ENCODE measurements at places on chromosomes 16 and 17.
A peak's percentile ranks its signal among the peaks of the same experiment; 100 is the strongest.

GRCh38 chr16:58116081-58116480 is 13.1 kb downstream of the CFAP20 start:
- no peak for DNase-seq

GRCh38 chr16:2096853-2097595 is 38.7 kb downstream of the PKD1 start:
- DNase-seq, result no peak

- no peak for DNase-seq
These were observed 13.3 kb downstream of the TSPOAP1 start for GRCh38 chr17:58315281-58315711.

DNA sequence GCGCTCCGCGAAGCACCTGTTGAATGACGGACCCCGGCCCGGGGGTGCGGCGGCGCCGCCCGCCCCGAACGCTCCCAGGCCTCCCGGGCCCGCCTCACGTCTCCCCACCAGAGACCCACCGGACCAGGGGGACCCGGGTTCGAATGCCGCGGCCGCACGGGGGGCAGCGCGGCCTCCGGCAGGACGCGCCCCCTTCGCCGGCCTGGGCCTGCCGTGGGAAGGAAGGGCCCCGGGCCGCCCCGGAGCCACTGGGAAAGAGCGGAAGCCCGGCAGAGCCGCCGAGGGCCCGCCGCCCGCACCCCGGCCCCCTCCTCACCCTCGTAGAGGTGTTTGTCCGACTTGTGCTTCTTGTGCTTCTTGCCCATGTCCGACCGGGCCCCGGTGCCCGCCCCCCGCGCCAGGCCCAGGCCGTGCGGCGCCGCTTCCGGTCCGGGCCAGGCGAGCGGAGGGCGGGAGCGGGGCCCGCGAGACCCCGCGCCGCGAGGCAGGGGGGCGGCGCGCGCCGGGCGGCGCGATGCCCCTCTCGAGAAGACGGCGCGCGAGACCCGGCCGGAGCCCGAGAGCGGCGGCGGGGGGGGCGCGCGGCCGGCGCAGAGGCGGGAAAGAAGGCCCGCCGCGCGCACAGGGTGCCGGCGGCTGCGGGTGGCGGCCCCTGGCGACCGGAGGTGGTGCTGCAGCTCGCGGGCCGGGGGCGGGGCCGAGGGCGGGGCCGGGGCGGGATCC is at the start of gene BRD7:
BRD7 (minus strand) TSS at position 579 of the 723 bp plus-strand sequence; CDS start at position 365, 214 bp downstream.
- no peak for DNase-seq

GRCh38 chr17:83138820-83139219 is 59.4 kb downstream of the METRNL start:
- DNase-seq, result no peak

- no peak for DNase-seq
These were observed 171.9 kb upstream of the RPH3AL start for GRCh38 chr17:524406-524950.

GRCh38 chr16:72552654-72553053 is 380.7 kb upstream of the PMFBP1 start:
- DNase-seq, result no peak

DNA sequence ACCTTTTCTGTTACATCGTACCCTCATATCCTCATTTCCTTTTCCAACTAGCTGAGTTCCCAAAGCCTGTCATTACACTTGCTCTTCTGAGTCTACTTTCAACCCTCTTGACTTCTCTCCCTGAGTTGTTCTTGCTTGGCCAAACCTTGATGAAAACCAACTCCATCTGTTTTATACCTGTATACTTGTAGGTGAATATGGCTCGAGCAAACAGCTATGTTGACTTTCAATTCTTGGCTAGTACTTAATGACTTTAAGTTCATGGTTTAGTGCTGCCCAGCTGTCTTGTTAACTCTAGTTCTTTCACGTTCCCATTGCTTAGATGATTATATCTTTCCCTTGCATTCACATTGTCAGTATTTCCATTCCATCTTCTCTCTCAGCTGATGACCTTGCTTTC is 14.8 kb downstream of the TANC2 start:
- DNase-seq, result no peak

DNA sequence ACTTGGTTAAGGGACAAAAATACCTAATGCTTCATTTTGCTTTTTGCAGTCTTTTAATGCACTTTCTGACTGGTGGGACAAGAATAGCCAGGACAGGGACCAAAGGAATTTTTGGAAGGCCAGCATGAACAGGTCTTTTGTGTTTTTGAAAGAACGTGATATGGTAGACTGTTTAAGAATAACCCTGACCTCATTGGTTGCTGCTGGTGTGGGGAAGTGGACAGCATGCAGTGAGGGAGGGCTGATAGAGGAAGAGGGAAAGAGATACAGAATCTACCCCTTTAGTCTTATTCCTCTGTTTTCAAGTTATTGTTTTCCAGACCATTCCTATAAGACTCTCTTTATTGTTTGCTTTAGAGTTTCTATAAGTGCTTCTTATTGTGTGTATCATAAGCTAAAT is 816.2 kb downstream of the CDH11 start:
- DNase-seq, result no peak

GRCh38 chr17:57945996-57946797 is 9.0 kb downstream of the CUEDC1 start:
- no peak for DNase-seq

GRCh38 chr16:88428616-88429386 is 24.3 kb upstream of the ZFPM1 start:
- DNase-seq, result no peak

GRCh38 chr17:31550389-31551056 is 159.0 kb downstream of the RAB11FIP4 start:
- no peak for DNase-seq

DNA sequence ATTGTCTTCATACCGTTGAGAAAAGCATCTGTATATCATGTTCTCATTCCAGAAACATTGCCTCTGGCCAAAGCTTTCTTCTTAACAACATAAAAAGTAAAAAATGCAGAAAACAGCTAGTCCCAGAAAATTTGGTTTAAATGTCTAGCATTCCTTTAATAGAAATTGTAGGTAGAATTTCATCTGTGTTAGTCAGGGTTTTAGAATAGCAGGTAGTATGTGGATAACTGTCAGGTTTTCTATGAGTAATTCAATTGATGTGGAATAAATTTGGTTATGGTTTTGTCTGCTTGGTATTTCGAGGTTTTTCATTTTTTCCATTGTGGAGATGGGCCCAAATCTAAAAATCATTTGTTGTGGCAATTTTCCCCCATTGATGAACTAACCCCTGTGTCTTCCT is 616.7 kb downstream of the KCNJ2 start:
- DNase-seq, result no peak

DNA sequence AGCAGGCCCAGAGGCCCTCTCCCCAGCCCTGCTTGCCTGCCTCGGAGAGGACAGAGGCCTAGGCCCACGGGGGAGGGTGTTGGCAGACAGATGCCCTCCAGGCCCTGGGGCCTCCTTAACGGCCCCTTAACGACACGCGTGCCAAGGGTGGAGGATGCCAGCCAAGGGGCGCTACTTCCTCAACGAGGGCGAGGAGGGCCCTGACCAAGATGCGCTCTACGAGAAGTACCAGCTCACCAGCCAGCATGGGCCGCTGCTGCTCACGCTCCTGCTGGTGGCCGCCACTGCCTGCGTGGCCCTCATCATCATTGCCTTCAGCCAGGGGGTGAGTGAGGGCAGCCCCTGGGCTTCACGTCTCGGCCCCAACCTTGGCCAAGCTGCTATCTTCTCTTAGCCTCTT is 21.7 kb downstream of the ADCY7 start:
- DNase-seq, result no peak

- DNase-seq, result peak; percentile 22
These were observed 34.6 kb upstream of the TAC4 start for GRCh38 chr17:49882434-49882833.

DNA sequence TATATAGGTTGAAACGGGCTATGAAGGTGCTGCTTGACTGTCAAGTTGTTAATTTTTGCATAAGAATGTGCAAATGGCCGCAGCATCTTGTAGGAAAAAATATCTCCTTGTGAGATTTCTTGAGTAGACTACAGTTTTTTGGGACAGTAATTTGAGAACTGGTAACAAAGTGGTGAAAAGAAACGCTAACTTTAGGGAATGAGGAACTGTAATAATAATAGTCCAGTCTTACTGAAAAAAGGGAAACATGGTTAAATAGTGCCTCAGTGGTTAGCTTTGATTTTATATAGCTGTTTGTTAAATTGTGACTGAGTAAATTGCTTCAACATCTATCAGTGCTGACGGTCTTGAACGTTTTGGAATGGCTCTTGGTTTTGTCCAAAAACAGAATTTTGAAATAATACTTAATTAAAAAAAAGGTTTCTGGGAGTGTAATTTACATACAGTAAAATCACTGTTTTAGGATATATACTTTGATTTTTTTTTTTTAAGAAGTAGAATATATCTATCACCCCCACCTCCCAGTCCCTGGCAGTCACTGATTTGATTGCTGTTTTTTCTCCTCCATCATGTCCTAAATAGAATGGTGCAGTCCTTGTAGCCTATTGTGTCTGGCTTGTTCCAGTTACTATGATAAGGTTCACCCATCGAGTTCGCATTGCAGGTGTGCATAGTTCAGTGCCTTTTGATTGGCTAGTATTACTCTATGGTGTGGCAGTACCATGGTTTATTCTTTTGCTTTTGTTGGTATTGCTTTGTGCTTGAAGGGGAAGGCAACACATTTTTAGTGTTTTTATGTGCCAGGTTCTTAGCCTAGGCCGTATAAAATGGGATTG is 2.8 kb downstream of the HAPSTR1 start:
- DNase-seq, result no peak

DNA sequence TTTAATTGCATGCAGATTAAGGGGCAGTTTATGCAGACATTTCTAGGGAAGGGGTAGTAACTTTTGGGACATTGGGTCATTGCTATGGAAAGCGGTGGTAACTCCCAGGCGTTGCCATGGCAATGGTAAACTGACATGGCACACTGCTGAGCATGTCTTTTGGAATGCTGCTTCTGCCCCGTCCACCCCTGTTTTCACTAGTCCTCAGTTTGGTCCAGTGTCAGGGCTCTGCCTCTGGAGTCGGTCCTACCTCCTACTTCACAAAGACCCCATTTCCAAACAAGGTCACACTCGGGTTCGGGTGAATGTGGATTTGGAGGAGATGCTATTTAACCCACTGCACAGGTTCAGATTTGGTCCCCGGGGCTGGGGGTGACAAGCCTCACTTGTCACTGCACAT is 2.9 kb downstream of the IL34 start:
- no peak for DNase-seq

DNA sequence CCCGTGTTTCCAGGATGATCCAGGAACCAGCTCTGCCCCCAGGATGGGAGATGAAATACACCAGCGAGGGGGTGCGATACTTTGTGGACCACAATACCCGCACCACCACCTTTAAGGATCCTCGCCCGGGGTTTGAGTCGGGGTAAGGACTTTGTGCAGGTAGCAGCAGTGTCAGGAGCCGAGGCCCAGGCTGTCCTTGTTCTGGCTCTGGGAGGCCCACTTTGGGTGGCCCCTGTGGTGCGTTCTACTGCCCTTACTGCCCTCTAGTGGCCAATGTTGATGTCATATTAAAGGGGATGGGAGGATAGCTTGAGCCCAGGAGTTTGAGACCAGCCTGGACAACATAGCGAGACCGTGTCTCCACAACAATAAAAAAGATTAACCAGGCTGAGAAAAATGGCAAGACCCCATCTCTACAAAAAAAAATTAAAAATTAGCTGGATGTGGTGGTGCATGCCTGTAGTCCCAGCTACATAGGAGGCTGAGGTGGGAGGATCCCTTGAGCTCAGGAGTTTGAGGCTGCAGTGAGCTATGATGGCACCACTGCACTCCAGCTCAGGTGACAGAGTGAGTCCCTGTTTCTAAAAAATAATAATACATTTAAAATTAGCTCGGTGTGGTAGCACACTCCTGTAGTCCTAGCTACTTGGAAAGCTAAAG is 20.9 kb upstream of the CLEC18A start:
- peak; percentile 14 for DNase-seq

DNA sequence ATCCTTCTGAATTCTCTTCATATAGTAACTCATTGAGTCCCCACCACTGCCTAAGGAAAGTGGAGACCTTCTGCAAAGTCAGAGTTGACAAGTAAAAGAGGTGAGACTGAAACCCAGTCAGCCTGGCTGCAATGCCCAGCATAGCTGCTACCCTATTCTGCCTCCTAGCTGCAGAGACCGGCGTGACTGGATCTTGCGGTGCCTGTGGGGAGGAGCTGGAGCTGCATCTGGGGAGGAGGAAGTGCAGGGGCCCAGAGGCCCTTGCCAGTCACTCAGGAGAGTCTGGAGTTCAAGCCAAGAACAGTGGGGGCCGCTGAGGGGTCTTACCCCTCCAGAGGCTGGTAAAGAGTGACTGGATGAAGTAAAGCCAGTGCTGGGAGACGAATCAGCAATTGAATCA is 35.0 kb upstream of the ZNF423 start:
- peak; percentile 4 for DNase-seq

GRCh38 chr16:56576585-56577299 is 11.9 kb downstream of the MT4 start:
- DNase-seq, result peak; percentile 4

DNA sequence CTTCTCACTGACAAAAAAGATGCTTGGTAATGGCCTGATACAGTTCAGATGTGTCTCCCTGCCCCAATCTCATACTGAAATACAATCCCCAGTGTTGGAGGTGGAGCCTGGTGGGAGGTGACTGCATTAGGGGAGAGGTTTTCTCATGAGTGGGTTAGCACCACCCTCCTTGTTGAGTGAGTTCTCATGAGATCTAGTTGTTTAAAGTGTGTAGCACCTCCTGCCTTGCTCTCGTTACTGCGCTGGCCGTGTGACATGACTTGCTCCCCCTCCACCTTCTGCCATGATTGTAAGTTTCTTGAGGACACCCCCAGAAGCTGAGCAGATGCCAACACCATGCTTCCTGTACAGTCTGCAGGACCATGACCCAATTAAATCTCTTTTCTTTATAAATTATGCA is 5.0 kb downstream of the TSR1 start:
- no peak for DNase-seq

DNA sequence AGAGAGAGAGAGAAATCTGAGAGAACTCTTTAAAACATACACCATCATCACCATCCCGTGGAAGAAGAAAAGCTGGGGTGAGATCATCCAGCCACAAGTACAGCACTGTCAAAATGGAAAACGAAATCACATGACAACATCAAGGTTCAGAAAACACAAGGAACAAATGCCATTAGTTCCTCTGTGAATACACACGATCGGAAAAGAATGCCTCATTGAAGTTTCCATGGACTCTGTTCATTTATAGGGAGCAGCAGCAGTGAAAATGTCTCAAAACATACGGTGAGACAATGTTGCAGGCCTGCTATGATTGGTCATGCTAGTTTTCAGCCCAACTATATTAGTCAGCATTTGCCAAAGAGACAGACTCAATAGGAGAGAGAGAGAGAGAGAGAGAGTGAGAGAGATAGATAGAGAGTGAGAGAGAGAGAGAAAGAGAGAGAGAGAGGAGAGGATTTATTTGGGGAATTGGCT is 4.4 kb downstream of the CFAP97D1 start:
- DNase-seq, result no peak

GRCh38 chr17:17661134-17661533 is 20.1 kb upstream of the RAI1 start:
- no peak for DNase-seq

DNA sequence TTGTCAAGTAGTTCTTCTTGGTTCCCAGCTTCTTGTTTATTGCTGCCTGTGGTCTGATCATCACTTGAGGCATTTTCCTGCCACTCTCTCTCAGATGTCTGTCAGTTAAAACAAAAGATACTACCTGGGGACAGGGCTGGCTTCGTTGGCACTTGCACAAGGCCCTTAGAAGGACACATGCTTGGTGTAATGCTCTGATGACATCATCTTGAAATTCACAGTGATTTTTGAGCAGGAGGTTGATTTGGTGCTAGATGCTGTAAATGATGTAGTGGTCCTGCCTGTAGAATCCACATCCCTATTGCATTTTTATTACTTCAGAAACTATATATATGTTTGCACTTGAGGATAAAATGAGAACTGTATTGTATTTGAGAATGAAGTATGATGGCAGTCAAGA is 210.3 kb downstream of the LGALS9B start:
- DNase-seq, result no peak
